GM13976 (cell line): ENCODE measurements at places on chromosomes 1 and 21.

DNA sequence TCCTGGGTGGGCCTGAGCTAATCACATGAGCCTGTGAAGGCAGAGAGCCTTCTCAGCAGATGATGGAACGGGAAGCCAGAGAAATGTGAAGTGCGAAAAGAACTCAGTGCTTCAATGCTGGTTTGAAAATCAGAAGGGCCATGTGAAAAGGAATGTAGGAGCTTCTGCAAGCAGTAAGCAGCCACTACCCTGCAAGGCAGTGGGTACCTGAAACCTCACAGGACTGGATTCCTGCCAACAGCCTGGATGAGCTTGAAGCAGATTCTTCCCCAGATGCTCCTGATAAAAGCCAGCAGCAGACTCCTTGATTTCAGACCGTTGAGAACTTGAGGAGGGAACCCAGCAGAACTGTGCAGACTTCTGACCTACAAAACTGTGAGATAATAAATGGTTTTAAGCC is 158.6 kb downstream of the SYT2 start:
- DNase-seq: no peak

- no peak for DNase-seq
Observed at GRCh38 chr1:228494970-228495853, 8.0 kb downstream of the RNF187 start.

GRCh38 chr1:24931468-24932231 is 1.6 kb upstream of the RUNX3 start:
- DNase-seq: no peak

- DNase-seq: peak; percentile 88
Observed at GRCh38 chr1:185316163-185317033, 645 bp downstream of the IVNS1ABP start.

DNA sequence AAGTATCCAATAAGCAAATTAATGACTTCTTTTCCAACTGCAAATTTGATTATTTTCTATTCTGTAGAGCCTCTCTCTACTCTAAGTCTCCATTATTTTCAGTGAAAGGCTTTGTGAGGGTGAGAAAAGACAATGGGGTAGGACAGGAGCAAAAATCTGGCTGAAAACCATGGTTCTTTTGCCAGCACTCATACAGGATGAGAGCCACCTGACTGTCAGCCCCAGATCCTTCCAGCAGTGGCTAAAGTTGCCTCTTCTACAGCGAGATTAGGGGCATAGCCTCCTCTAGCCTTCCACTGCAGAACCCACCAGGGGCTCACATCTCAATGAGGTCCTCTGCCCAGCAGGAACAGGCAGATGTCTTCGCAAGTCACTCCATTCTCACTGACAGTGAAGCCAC is 23.7 kb downstream of the NMNAT2 start:
- no peak for DNase-seq

DNA sequence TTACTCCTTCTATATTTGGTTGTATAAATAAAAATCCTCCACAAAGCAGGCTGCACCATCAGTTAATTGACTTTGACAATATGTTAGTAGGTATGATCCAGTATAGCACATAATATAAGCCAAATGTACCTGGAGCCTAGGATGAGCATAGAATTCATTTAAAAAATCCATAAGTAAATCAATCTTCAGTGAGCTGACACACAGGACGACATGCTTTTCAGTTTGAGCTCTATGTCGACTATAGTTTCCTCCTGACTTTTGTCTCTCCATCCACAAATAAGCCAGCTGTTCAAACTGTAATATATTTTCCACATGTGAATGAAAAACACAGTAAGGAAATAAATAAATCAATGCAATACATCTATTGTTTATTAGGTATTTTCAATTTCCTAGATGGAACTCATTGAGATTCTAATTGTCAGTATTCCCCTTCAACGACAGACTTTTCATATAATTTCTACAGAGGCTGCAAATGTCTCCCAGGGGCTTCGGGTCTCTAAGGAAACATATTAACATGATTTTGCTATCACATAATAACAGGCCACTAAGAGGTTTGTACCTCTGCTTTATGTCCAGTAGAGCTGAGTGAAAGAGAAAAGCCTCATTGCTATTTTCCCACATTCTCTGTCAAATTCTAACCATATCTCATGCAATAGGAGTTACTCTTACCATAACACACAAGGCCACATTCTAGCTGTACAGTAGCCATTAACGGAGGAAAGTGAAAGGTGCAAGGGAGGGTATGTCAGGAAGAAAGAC is 180.1 kb downstream of the KCNT2 start:
- DNase-seq: no peak

- DNase-seq: no peak
Observed at GRCh38 chr21:25646474-25646873, 7.4 kb downstream of the JAM2 start.

DNA sequence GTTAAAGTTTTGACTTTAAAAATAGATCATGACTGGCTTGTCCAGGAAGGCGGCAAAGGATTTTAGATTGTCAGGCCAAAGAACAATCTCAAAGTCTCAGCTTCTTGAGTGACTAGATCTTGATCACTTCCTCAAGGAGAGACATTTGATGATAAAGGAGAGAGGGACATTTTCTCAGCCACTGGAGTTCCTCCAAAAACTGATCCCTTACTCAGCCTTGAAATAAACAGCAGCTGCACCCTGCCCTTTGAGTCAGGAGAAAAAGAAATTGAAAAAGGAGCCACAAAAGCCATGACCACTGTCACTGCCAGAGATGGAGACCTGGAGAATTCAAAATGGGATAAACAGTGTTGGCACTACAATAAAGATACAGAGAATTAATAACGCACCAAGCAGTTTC is 288.4 kb upstream of the PRMT6 start:
- DNase-seq: no peak

DNA sequence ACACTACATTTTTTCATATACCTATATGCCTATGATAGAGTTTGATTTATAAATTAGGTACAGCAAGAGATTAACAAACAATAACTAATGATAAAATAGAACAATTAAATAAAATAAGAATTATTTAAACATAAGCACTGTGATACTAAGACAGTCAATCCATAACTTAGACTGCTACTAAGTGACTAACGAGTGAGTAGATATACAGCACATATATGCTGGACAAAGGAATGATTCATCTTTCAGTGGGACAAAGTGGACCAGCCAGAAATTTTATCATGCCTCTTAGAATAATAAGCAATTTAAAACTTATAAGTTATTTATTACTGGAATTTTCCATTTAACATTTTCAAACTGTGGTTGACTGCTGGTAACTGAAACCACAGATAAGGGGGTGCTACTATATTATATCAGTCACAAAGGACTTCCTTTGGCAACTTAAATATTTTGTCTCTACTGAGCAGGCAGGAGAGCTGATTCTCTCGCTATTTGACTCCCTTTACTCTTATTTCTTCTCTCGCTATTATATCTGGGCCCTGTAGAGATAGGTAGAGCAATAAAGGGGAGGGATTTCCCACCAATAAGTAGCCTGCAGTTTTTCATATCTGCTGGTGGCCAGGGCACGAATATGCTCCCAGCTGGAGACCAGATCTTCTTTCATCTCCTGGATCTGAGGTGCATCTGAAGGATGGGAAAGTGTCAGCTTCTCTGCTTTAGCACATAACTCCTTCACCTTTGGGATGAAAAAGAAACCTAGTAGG is 10.8 kb downstream of the SPTA1 start:
- no peak for DNase-seq

- DNase-seq: no peak
Observed at GRCh38 chr1:152486400-152487006, 24.1 kb upstream of the LCE5A start.

DNA sequence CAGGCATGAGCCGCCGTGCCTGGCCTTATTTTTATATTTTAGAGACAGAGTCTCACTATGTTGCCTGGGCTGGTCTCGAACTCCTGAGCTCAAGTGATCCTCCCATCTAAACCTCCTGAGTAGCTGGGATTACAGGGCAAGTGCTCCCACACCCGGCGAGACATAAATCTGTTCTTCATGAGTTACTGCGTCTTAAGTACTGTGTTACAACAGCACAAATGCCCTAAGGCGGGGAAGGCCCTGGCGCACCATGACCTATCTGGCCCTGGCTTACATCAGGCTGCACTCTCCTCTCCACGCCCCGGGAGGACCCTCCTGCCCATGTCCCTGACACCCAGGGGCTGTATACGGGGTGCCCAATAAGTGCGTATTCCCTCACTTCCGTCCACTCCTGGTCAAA is 4.3 kb downstream of the GPR153 start:
- no peak for DNase-seq

- no peak for DNase-seq
Observed at GRCh38 chr21:38496224-38496623, 2.1 kb downstream of the ERG start.

DNA sequence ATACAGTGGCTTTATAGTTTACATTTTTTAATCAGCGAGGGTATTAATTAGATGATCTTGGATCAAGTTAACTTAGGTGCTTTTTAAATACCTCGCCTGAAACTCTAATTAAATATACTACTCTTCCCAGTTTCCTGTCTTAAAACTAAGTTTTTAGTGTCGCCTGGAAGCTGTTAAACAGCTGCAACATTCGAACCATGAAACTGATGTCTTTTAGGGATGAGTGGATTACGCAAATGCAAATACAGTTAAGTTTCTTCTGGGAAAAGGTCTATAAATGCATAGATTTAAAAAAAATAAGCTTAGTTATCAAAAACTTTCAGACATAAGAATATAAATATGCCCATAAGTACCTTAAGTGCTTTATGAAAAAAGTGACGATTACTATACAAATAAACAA is 228.3 kb downstream of the PTPRC start:
- no peak for DNase-seq

DNA sequence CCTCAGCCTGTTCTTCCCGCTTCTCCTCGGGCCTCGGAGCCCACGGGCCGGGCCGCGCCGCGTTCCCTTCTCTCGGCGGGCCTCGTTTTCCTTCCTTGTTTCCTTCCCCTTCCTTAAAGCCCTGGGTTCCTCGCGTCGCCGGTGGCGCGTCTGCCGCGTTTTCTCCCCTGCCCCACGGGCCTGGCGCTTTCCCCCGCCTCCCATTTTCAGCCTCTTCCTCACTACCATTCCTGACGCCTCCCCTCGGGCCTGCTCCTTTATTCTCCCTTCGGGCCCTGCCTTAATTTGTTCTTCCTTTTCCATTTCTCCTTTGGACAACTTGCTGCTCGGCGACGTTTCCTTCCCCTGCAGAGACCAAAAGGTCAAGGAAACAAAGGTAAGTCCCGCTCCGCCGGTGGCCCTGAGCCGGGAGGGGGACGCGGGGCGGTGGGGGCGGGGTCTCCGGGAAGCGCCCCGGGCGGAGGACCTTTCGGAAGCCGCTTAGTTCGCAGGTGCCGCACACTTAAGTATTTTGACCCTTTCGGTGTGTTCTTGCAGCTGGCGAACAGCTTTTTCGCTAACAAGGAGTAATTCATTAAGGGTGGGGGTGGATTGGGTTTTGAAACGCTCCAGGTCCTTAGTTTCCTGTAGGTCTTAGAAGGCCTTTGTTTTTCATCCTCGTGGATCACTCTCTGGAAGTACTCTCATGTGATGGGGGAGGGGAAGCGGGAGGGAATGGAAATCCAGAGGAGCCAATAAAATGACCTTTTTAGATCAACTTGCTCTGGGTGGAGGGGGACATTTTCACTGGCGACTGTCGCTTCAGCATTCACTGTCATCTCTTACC is 780 bp downstream of the YTHDF2 start:
- DNase-seq: peak; percentile 72

DNA sequence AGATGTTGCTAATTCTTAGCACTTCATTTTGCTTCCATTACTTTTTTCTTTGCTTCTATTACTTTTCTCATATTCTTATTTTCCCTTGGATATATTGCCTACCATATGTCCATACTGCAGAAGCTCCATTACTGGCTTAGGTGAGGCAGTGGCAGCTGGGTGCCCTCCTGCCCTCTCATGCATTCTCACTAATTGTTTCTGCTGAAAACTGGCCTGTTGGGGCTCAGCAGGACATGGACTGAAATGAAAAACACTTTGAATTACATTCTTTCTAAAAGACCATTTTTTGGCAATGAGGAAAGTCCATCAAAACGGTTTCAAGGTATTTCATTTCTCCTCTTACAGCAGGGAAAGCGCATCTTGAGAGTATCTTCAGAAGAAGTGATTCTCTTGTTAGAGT is 122.9 kb downstream of the MAST2 start:
- DNase-seq: no peak

- peak; percentile 55 for DNase-seq
Observed at GRCh38 chr1:224929335-224930237, at the start of gene DNAH14. Gene DNAH14, plus strand, starts transcription at chr1:224929675. Its CDS starts 23,028 bp downstream, at chr1:224952703.

- no peak for DNase-seq
Observed at GRCh38 chr1:197604302-197604701, 171.0 kb downstream of the DENND1B start.

DNA sequence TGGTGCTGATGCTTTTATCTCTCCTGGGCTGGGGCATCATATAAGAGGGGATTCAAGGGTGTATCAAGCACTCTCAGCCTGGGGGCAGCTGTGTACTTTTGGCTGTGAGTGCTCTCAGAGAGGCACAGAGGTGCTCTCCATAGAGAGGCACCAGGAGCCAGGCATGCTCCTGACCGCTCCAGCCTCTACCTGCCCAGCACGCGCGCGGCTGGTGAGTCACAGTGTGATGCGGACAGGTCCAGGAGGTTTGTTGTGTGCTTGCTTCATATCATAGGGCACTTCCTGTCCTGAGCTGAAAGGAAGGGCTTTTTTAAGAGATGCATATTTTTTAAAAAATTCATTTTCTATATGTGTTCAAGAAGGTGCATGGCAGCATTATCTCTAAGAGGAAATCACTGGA is 93.6 kb upstream of the BCAR3 start:
- no peak for DNase-seq
